ENCODE measurements at places on chromosomes 4 and X.

GRCh38 chr4:25722964-25723363 is 67.3 kb downstream of the SLC34A2 start:
- DNase-seq: no peak

GRCh38 chrX:70453024-70453618 is 8.5 kb downstream of the DLG3 start:
- DNase-seq: no peak

DNA sequence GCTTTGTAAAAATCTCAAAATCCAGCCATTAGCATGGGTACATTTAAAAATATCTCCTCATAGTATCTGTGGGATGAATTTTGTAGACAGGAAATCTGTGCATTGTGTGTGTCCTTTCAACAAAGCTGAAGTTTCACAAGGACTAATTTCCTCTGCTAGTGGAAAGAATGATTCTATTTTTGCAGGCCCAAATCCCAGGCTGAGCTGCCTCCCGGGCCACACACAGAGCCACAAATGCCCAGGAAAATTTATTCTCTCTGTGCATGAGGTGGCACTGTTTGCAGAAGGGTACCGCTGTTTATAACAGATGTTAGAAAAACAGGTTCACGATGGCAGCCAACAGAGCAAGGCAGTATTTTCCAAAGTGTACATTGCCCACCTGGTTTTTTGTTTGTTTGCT is 11.0 kb upstream of the VCX3B start:
- DNase-seq: no peak

DNA sequence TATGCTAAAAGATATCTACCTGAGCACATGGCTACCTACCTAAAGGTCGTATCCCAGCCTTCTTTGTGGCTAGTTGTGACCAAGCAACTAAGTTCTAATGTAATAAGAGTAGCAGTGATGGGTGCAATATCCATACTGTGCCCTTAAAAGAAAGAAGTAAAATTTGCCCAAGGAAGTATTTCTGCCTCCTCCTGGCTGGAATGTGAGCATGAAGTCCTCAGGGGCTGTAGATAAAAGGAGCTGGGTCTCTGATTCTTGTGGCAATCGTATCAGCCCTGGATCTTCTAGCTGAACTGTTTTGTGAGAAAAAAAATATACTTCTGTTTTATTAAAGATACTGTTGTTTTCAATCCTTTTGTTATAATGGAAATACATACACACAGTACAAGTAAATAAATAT is 217.4 kb downstream of the GPAT3 start:
- DNase-seq: no peak

DNA sequence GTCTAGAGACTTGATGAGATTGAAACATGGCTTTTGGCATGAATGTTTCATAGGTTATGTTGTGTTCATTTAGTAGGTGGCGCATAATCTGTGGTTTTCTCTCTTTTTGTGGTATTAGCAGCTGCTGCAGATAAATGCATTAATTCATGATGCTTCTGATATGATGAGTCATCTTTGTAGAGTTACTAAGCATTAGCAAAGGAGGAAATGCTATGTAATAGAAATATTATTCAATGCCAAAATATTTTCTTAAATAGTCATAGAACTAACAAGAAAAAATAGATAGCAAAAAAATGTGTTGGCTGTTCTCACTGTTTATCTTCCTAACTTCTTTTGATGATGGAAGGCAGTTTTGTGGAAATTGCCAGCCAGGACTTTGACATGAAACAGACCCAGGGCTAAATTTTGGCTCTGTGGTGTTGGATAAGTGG is 3.6 kb downstream of the ZXDB start:
- DNase-seq: no peak

GRCh38 chrX:29496636-29497180 is 718.7 kb upstream of the MAGEB2 start:
- DNase-seq: no peak

- no peak for DNase-seq
Observed at GRCh38 chr4:32417113-32417704, 1697.0 kb downstream of the PCDH7 start.

Data from NCI-H345 (cell line).